ENCODE measurements at places on chromosomes 7 and 10. TPM values are rescaled to one million over a fixed set of nuclear protein-coding genes. Genes with fewer than 3 reads are reported as not detected.

DNA sequence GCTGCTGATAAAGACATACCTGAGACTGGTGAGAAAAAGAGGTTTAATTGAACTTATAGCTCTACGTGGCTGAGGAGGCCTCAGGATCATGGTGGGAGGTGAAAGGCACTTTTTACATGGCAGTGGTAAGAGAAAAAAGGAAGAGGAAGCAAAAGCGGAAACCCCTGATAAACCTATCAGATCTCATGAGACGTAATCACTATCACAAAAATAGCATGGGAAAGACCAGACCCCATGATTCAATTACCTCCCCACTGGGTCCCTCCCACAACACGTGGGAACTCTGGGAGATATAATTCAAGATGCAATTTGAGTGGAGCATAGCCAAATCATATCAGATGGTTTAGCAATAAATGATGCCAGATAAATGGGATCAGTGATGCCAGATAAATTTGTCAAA lies 892.0 kb upstream of the CELF2 start:
- H3K4me3 ChIP-seq = no peak overlapping the region
- no peaks in the 10 kb centered on the region for H3K36me3 ChIP-seq
- no peak for ATAC-seq
- no peaks in the 10 kb centered on the region for H3K27me3 ChIP-seq
- no peak overlapping the region for H3K27ac ChIP-seq

IL15RA gene
- total RNA-seq = 28.2 TPM

STK17A gene
- total RNA-seq = 47.6 TPM

- H3K36me3 ChIP-seq = no peaks in the 10 kb centered on the region
- peaks cover 22% of the 10 kb centered on the region for H3K27me3 ChIP-seq
- ATAC-seq = no peak
- H3K4me1 ChIP-seq = no peaks in the 10 kb centered on the region
These were observed 209.9 kb upstream of the TBX20 start for GRCh38 chr7:35463751-35464150.

- H3K36me3 ChIP-seq = no peaks in the 10 kb centered on the region
- H3K4me1 ChIP-seq = peaks cover 6% of the 10 kb centered on the region
- peak; percentile 40 for ATAC-seq
- no peak overlapping the region for H3K4me3 ChIP-seq
These were observed 8.4 kb upstream of the RBM28 start for GRCh38 chr7:128352153-128352537.

GRCh38 chr7:120502132-120502531 lies 229.2 kb downstream of the KCND2 start:
- H3K4me3 ChIP-seq = no peak overlapping the region
- H3K27ac ChIP-seq = no peak overlapping the region
- ATAC-seq = no peak
- H3K4me1 ChIP-seq = no peaks in the 10 kb centered on the region
- no peaks in the 10 kb centered on the region for H3K27me3 ChIP-seq

GRCh38 chr10:59595593-59595992 lies 114.1 kb downstream of the SLC16A9 start:
- H3K4me3 ChIP-seq = no peak overlapping the region
- no peak overlapping the region for H3K27ac ChIP-seq
- H3K4me1 ChIP-seq = no peaks in the 10 kb centered on the region
- ATAC-seq = no peak
- H3K27me3 ChIP-seq = peaks cover 4% of the 10 kb centered on the region

MRLN gene
- not detected for total RNA-seq

- no peaks in the 10 kb centered on the region for H3K36me3 ChIP-seq
- H3K27me3 ChIP-seq = no peaks in the 10 kb centered on the region
- no peak overlapping the region for H3K4me3 ChIP-seq
- no peak overlapping the region for H3K27ac ChIP-seq
These were observed 541.0 kb upstream of the FZD8 start for GRCh38 chr10:36183056-36183455.

GRCh38 chr7:50268990-50269389 lies 35.5 kb upstream of the IKZF1 start:
- H3K27me3 ChIP-seq = no peaks in the 10 kb centered on the region
- peaks cover 69% of the 10 kb centered on the region for H3K4me1 ChIP-seq
- H3K27ac ChIP-seq = peak overlapping the region; percentile 95
- ATAC-seq = no peak
- peaks cover 13% of the 10 kb centered on the region for H3K36me3 ChIP-seq
- peak overlapping the region; percentile 79 for H3K4me3 ChIP-seq

DNA sequence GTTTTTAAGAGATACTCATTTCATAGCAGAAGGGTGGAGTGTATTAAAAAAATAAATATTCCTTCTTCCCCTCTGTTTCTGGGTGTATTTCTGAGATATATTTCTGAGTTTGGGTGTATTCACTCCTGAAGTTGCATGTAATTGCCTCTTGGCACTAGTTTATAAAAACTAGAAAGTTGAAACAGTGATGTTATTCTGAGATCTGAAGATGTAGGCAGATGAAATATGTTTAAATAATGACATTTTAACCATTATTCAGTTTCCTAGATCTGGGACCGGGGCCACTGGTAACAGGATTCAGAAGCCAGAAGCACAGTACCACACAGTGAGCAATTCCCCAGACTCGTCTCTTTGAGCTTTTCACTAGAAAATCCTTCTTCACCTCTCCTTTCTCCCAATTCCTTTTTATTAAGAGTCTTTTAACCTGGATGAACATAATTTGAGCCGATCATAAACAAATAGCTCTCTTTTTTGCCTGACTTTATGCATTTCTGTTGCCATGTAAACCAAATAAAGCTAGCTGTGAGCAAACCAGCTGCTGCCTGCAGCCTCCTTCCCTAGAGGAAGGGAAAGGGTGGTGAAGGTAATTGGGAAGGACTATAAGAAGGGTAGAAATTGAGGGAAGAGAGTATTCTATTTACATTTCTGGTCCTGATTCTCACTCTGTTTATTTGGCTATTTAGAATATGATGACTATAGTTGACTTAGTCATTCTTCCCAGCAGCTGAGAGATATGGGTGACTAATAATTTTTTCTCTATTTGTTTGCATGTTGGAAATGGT lies 101.8 kb upstream of the STRIP2 start:
- no peaks in the 10 kb centered on the region for H3K36me3 ChIP-seq
- H3K4me1 ChIP-seq = no peaks in the 10 kb centered on the region
- H3K27ac ChIP-seq = no peak overlapping the region
- H3K27me3 ChIP-seq = no peaks in the 10 kb centered on the region
- ATAC-seq = no peak

EPO gene
- total RNA-seq = not detected

MCM10 gene
- total RNA-seq = 71.0 TPM

GRK5 gene
- 28.2 TPM for total RNA-seq

- no peaks in the 10 kb centered on the region for H3K36me3 ChIP-seq
- no peak for ATAC-seq
- H3K4me1 ChIP-seq = no peaks in the 10 kb centered on the region
- H3K27me3 ChIP-seq = peaks cover 3% of the 10 kb centered on the region
- H3K4me3 ChIP-seq = no peak overlapping the region
- H3K27ac ChIP-seq = no peak overlapping the region
These were observed 228.8 kb downstream of the TRIL start for GRCh38 chr7:28729281-28729680.

TMEM178B gene
- 2.1 TPM for total RNA-seq

DNA sequence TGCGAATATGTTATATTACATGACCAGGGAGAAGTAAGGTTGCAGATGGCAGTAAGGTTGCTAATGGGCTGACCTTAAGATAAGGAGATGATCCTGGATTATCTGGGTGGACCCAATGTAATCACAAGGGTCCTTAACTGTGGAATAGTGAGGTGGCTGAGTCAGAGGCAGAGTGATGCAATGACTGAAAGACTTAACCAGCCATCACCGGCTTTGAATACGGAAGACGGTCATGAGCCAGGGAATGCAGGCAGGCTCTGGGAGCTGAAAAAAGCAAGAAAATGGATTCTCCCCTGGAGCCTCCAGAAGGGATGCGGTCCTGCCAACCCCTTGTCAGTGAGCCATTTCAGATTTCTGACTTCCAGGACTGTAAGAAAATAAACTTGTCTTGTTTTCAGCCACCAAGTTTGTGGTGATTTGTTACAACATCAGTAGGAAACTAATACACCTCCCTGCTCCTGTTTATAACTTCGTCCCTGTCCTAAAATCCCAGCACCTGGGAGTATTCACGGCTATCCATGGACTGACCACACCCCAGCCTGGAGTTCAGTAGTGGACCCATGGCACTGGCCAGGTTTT lies 4.6 kb upstream of the C10orf95 start:
- peaks cover 55% of the 10 kb centered on the region for H3K36me3 ChIP-seq
- H3K4me3 ChIP-seq = no peak overlapping the region
- no peak for ATAC-seq

TCAF2 gene
- 106 TPM for total RNA-seq

GPR26 gene
- not detected for total RNA-seq

- H3K36me3 ChIP-seq = no peaks in the 10 kb centered on the region
- no peak overlapping the region for H3K4me3 ChIP-seq
- no peak for ATAC-seq
- H3K27ac ChIP-seq = no peak overlapping the region
- no peaks in the 10 kb centered on the region for H3K27me3 ChIP-seq
- H3K4me1 ChIP-seq = peaks cover 13% of the 10 kb centered on the region
These were observed 55.6 kb downstream of the GALNT11 start for GRCh38 chr7:152081088-152081487.

DNA sequence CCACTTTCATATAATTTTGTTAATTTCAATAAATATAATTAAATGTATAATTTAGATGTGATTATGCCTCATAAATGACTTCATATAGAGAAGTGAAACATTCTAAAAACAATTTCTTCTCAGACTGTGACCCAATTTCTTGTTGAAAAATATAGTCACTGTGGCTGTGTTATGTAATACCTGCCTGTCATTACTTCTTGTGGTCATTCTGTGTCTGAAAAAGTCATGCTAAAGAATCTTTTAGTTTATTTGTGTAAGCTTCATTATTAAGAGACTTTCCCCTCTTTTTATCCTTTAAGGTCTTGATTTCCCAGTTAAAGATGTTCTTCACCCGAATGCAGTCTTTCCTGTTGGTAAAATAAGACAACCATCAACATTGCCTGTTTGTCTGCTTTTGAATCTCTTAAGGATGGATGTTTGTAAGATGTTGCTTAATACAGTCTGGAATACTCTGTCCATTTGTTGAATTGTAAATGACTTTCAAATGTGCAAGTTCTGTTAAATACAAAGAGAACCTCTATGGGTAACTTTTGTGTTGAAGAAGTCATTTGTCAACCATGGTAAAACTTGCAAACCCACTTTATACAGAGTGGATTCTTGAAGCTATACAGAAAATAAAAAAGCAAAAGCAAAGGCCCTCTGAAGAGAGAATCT lies 16.0 kb downstream of the KAT6B start:
- no peak overlapping the region for H3K4me3 ChIP-seq
- no peak overlapping the region for H3K27ac ChIP-seq
- no peaks in the 10 kb centered on the region for H3K27me3 ChIP-seq
- no peak for ATAC-seq

GRCh38 chr10:3784510-3785250 lies at the start of gene KLF6:
KLF6 (minus strand) TSS chr10:3785209; CDS start chr10:3785014, 195 bp downstream.
- peaks cover 31% of the 10 kb centered on the region for H3K4me1 ChIP-seq
- peaks cover 74% of the 10 kb centered on the region for H3K36me3 ChIP-seq
- no peaks in the 10 kb centered on the region for H3K27me3 ChIP-seq
- peak within 1 kb of the TSS; percentile 100 for H3K27ac ChIP-seq

Data from activated T-helper 17 cell treated with anti-CD3 and anti-CD28 coated beads, Interleukin-2, amount 50 U/mL, for 72 hours (primary cell).